EL (cell line): ENCODE measurements at places on chromosomes 3 and 15.

- no peak for DNase-seq
These were observed 58.7 kb downstream of the TPRA1 start for GRCh38 chr3:127531821-127532220.

DNA sequence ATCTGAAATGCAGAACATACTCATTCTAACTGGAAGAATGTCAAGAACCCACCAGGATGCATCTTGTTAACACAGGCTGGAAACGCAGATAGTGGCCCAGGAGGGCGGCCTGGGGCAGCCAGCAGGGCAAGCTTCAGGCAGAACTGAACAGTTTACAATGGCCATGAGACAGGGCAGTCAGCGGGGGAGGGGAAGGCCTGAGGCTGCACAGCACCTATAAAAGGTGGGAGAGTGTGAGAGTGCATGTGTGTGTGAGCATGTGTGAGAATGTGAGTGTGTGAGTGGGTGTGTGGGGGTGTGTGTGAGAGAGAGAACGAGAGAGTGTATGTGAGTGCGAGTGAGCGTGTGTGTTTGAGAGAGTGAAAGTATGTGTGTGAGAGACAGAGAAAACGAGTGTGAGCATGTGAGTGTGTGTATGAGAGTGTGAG, 26.8 kb upstream of the SLCO2A1 start:
- no peak for DNase-seq

GRCh38 chr3:150385296-150386242, 22.5 kb upstream of the TSC22D2 start:
- DNase-seq: no peak

DNA sequence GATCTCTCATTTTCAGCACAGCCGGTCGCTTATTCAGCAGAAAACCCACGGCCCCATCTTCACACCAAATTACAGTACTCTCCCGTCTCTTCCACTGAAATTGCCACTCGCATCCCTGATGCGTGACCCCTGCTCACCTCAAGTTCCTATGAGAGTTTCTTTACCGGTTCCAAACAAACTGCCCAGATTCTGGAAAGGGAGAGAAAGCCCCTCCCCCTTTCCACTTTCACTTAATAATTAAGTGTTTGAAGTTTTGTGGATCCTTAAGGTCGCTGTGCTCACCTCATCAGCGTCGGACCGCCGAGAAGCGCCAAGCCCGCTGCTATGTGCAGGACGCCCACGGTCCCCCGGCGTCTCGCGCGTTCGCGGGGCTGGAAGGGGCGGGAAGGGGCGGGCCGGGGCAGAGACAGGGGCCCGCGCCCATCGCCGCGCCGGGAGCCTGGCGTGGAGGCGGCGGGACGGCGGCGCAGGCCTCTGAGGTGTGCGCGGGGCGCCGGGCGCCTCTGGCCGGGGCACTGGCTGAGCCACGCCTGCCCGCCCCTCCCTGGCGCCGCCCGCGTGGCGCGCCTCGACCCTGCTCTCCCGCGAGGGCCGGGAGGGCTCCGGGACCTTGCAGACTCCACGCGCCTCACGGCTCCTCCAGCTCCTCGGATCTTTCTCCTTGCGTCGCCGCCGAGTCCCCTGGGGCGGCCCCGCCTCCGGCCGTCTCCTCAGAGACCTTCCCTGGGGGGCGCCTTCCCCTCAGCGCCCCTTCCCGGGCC, at the start of gene GPR156:
TSS of gene GPR156 (minus strand) at position 476 of the 761 bp plus-strand sequence. CDS start 41,124 bp downstream, outside the sequence.
- peak; percentile 35 for DNase-seq

- DNase-seq: no peak
These were observed 7.9 kb upstream of the ANPEP start for GRCh38 chr15:89822611-89822950.

DNA sequence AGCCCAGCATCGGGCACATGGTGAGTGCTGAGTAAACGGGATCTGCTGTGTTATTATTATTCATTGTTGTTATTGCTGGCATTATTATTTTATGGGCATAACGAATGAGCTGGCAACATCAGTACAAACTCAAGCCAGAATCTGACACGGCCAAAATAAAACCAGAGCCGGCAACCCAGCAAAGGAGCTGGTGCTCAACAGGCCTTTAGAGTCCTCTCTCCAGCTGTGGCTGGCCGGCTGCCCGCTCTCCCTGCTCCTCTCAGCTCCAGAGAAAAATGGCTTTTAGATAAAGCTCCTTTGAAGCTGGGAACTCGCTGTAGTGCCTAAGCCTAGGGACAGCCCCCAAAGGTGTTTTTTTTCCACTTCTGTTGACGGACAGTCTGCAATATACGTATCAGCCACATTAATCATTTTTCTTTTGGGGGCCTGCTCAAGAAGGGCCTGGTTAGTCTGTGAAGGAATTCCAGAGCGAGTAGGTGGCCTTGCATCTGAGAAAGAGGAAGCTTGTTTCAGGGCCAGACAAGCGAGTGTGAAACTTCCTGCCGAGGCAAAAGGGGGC, 193.9 kb upstream of the UBE2E1 start:
- peak; percentile 84 for DNase-seq

DNA sequence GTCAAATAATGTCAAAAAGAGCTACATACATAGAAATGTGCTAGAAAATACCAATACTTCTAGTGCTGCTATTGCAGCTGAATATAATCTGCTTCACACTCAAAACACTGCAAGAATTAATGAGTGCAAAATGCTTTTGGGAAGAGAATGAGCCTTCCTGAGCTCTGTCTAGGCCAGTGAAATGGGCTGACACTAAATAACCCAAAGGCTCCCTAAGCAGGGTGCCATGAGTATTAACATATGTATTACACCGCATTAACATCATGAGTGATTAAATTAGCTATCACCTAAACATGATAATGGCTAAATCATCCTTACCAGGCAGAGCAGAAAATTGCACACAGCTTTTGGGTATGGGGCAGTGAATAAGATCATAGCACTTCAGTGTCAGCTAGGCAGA, 806.3 kb upstream of the NECTIN3 start:
- DNase-seq: no peak
